ENCODE measurements at places on chromosomes 3 and 15.

GRCh38 chr15:88113613-88114308 lies 142.8 kb downstream of the NTRK3 start:
- DNase-seq: no peak

- no peak for DNase-seq
These were observed 1.1 kb downstream of the ZBTB47 start for GRCh38 chr3:42654331-42655201.

- DNase-seq: no peak
These were observed 78.3 kb downstream of the PFN2 start for GRCh38 chr3:149892371-149892770.

GRCh38 chr3:149267565-149267964 lies 45.9 kb upstream of the CP start:
- DNase-seq: no peak

DNA sequence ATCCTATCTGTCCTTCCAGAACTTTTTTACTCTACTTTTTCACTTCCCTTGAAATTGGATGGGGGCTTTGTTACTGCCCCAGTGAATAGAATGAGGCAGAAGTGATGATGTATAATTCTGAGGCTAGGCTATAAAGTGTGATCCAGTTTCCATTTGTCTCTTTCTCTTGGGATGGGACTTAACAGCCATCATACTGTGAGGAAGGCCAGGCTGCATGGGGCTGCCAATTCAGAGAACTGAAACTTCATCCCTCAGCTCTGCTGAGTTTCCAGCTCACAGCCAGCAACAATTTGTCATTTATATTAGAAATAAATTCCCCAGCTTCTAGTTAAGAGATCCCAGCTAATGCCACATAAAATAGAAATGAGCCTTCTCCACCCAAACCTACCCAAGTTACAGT lies 504.0 kb upstream of the TGFBR2 start:
- no peak for DNase-seq

DNA sequence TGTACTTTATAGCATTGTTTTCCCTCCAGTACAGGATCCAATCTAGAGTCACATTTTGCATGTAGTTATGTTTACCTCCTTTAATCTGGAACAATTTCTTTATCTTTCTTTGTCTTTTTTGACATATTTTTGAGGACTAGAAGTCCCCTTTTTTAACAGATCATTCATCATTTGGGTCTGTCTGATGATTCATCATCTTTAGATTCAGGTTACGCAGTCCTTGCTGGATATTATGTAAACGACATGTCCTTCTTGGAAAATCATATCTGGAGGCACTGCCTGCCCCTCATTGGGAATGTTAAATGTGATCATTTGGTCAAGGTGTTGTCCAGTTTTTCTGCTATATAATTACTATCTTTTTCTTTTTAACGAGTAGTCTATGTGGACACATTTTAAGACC lies 18.3 kb downstream of the TGM4 start:
- no peak for DNase-seq

- DNase-seq: no peak
These were observed 17.2 kb downstream of the TRIM71 start for GRCh38 chr3:32835049-32835371.

DNA sequence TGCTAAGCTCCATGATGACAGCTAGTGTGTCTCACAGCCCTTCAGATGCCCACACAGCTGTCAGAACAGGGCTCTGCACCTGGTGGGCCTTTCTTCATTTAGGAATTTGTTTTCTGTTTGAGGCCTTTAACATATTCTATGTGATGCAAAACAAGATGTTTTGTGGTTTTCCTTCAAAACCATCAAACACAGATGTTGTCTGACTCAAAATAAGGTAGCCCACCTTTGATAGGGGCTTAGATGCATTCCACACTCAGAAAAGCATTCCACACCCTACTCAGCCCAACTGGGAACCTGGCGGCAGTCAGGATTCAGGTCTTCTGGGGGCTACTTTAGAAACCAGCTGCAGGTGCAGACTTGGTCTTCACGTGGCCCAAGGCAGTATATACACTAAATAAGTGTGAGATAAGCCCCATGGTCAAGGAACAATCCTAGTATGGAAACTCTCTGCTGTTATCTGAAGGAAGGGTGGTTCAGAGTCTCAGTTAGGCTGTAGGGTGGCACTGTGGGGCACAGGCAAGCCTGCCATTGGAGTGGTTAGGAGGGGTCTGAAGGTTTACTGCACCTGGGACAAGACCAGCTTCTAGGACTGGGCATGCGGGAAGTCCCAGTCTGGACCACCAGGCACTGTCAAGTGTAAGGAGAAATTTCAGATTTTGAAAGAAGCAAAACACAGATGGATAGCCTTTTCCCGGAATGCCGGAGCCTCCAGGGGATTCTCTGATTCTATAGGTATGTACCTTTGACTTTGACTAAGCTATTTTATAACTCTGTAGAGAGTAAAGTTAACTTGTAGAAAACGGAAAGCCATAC lies 20.1 kb downstream of the LRRC2 start:
- DNase-seq: no peak

GRCh38 chr3:117611211-117611610 lies 901.6 kb downstream of the TUSC7 start:
- DNase-seq: no peak

DNA sequence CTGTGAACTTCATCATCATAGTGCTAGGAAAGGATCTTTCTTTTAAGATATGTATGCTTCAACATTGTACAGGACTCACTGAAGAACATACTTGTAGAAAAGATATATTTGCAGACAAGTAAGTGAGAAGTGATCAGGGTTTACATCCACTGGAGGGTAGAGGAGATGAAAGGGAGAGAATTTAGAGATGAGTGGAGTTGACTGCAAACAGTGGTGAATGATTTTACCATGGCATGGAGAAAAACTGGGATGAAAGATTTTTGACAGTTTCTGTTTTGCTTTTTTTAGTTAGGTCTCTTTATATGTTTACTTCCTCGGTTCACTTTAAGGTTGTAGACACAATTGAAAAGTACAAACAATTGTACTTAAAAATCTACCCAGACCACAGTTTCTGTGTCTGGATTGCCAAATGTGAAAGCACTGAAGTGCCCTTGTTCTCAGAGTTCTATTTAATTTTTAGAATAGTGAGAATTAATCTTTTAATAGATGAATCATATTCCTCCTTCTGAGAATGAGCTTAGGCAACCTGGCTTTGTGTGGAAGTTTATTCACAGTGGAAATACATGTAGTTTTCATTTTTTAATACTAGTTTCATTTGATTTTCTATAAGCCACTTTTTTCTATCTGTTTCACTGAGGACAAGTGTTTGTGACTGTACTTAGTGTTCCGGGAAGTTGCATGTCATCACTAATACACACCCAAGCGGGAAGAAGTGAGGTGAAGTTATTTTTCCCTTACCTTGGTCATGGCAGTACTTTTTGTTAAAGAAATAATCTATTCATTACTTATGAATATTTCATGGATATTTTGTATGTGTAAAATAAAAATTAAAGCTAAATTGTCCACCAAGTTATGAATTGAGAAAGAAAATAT lies 1.8 kb upstream of the GPR171 start:
- no peak for DNase-seq

GRCh38 chr3:126147147-126147931 lies 33.0 kb downstream of the ALDH1L1 start:
- no peak for DNase-seq

- no peak for DNase-seq
These were observed 1.0 kb upstream of the CCR5 start for GRCh38 chr3:46369675-46370132.

- DNase-seq: no peak
These were observed 70.5 kb downstream of the CHD2 start for GRCh38 chr15:92970656-92971055.

GRCh38 chr15:58547628-58548307 lies 116.0 kb downstream of the LIPC start:
- no peak for DNase-seq

DNA sequence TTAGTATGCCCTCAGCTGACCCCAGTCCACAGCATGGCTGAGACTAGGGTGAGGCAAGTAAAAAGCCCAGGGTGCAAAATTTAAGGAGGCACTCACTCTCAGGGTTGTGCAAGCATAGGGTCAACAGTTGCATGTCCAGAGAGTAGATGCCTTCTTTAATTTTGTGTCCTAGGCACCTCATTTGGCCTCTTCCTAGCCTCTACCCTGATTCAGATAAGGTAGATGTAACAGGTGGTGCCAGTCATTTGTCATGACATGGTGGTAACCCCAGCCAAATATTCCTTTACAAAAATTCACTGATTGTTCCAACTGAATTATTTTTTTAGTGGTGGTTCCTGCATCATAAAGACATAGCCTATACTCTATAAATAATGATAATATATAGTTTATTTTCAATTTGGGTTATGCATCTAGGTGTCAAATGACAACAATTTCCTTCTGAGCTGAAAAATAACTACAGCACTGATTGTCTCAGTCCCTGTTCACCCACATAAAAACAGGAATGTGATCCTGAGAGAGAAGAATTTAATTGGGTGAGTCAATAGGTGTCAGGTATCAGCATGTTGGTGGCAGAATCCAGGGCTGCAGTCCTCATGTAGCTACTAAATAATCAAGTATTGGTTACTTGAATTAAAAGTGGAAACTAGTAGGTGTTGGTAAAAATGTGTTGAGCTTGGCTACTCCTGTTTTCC lies 44.2 kb upstream of the TIPARP start:
- DNase-seq: no peak

DNA sequence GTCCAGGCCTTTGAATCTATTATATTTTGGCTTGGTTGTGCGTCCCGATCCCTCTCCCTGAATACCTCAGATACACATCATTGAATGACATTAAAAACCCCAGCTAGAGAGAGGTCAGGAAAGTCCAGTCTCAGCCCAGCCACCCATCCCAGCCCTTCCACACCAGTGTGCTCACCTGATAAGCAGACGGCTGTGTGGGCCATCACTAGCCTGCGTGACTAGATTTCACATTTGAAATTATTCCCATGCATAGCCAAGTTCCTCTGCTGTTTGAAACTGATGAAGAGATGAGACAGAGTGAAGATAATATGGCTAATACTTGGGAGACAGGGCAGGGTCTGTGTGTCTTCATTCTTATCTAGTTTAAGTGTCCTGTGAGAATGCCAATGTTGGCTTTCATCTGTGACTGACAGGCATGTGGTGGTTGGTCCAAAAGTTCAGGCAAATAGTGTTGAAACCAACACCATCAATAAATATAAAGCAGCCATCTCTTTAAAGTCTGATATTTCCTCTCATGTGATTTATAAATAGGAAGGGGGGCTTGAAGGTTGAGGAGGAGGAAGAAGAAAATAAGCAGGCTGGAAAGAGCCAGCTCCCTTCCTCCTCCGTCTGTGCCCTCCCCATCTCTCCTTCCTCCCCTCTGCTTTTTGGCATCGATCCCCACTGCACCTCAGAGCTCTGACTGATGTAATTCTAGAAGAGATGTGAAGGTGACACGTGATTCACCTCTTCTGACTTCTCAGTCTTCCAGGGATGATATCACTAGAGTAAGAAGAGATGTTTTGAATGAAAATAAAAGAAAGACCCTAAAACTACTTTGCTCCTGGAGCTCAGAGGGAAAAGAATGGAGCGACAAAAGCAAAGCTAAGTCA lies 5.1 kb downstream of the FAM43A start:
- no peak for DNase-seq

- DNase-seq: no peak
These were observed 140.7 kb downstream of the VPS8 start for GRCh38 chr3:184952671-184953070.

DNA sequence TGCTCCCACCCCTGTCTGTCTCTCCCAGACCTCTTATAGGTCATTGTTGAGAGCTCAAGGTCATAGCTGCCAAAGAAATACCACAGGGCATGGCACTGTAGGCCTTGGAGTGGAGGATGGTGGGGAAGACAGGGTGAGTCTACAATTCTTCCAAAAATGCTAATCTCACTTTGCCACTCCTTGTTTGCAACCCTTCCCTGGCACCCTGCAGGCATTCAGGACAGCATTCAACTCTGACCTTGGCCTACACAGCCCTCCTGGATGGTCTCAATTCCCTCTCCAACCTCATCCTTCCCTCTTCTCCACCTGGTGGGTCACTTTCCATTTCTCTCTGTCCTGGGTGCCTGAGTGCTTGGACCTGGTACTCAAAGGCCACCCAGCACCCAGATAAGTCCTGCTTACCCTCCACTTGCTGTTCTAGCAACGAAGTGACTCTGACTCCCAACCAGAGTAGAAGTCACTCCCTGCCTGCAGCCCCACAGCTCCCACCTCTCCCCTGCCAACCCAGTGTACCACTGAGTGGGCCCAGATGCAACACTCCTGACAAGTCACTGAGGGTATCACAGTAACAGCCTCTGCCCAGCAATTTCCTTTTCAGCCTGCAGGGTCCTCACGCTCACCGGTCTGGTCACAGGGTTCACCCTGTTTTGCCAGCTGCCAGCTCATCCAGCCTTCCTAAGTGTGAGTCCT lies 36.6 kb downstream of the AMOTL2 start:
- no peak for DNase-seq

GRCh38 chr3:188421151-188421821 lies 267.3 kb downstream of the LPP start:
- no peak for DNase-seq

DNA sequence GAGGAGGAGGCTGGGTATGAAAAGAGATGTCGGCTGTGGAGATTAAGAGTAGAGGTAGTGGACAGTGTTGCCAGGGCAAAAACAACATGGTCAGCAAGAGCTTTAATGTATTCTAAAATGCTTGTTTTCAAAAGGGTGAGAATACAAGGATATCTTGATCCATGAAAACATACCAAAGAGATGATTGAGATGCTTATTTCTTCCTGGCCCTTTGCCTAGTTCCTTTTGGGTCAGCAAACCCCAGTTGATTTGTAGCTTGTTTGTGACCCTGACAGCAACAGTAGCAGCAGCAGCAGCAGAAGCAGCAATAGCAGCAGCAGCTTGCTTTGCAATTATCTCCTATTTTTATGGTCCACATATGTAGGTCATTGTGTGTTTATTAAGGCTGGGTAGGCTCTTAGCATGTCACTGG lies 337.3 kb downstream of the LPP start:
- no peak for DNase-seq

GRCh38 chr15:35309886-35310285 lies 224.8 kb upstream of the NANOGP8 start:
- no peak for DNase-seq

DNA sequence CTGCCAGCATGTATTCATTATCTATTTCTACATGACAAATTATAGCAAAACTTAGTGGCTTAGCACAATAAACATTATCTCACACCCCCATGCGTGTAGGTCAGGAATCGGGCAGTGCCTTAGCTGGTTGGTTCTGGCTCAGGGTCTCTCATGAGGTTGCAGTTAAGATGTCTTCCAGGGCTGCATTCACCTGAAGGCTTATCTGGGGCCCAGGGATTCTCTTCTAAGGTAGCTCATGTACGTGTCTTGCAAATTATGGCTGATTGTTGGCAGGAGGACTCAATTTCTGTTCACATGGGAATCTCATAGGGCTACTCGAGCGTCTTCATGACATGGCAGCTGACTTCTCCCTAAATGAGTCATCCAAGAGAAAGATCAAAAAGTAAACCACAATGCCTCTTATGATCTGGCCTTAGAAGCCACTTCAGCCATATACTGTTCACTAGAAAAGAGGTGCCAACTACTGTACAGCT lies 42.9 kb upstream of the TSC22D2 start:
- DNase-seq: no peak

- no peak for DNase-seq
These were observed 12.2 kb downstream of the NEK10 start for GRCh38 chr3:27356976-27357375.

Data from GM12864 (cell line).